ENCODE measurements at places on chromosomes 4 and X.
A peak's percentile ranks its signal among the peaks of the same experiment; 100 is the strongest.

DNA sequence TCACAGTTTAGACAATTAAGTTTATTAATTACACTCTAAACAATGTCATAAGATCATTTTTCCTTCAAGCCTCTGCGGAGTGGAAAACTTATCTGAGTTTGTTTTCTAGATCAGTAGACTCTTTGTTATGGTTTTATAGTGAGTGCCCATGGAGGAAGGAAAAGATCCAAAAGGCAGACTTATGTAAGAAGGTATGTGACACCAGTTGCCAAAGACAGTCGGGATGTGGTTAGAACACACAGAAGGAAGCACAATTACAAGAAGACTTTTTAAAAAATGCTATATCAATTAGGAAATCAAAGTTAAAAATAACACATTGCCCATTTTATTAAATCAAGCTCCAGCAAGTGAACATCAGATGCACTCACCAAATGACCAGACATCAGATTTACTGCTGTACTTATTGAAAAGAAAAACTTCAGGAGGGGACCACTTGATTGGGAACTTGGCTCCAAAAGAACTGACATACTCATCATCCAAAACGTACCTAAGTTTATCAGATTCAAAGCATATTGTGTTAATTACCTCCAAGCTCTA is 57.1 kb downstream of the NIPAL1 start:
- DNase-seq = no peak

GRCh38 chrX:53312946-53313727 is 31.8 kb upstream of the IQSEC2 start:
- DNase-seq = peak; percentile 24

GRCh38 chr4:147772459-147772969 is 40.6 kb downstream of the ARHGAP10 start:
- no peak for DNase-seq

- no peak for DNase-seq
Measured at GRCh38 chrX:25124391-25124790, 108.6 kb upstream of the ARX start.

DNA sequence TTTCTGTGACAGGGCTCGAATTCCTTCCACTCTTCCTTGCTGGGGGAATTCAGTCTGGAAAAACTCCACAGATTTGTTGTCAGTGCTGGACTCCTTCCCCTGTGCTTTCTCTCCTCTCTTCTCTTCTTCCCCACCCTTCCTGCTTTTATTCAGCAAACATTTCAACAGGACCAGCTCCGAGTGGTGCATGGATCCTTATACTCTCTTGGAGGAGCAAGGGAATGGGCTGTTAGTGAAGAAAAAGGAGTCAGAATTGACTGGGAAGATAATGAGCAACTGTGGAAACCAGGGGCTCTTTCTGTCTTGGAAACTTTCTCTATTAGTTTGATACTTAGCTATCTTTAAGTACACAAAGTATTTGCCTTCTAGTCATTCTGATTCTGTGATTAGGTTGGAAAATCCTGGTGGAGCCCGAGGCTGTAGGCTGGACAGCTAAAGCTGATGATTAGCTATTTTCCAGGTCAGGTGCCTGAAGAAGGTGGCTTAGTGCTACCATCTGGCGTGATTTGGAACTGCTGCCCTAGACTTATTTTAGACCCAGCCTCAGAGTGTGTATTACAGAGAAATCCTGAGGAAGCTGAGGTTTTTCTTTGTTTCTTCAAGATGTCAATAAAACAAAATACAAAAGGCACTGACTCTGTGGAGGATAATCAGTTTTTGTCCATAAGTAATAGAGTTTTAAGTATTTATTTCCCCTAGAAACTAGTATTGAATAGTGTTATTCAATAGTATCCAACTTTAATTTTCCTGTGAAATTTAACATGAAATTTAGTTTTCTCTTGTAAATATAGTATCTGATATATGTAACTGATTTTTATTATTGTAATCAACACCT is 38.4 kb downstream of the NAP1L5 start:
- DNase-seq = peak; percentile 8

DNA sequence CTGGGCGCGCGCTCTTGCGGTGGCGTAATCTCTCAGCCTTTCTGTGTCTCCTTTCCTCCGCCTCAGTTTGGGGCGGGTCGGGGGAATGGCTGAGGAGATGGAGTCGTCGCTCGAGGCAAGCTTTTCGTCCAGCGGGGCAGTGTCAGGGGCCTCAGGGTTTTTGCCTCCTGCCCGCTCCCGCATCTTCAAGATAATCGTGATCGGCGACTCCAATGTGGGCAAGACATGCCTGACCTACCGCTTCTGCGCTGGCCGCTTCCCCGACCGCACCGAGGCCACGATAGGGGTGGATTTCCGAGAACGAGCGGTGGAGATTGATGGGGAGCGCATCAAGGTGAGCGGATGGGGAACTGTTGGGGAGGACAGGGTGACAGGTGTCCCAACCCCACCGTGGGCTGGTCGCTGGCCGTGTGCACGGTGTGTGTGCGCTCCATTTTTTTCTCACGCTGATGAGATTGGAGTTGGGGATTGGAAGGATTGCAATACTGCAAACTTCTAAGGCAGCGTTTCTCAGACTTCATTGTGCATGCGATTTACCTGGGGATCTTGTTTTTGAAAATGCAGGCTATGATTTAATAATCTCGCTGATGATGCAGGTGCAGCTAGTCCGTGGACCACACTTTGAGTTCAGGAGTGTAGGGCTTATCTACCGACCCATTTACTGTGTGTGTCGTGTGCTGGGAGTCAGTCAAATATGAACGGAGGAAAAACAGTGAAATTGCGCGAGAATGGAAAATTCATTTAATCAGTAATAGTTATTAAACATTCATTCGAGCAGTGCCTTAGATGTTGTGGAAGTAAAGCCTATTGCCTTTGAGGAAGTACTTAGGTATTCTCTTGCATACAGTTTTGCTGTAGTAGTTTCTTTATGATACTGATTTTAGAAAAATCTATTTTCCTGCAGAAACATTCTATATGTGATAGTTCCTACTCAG is at the start of gene RAB33B:
TSS of gene RAB33B (plus strand) at position 11 of the 935 bp plus-strand sequence. CDS start at position 86, 75 bp downstream.
- no peak for DNase-seq

- DNase-seq = no peak
Measured at GRCh38 chr4:128424527-128425497, 137.2 kb upstream of the PGRMC2 start.

- no peak for DNase-seq
Measured at GRCh38 chr4:67106861-67107460, 438.3 kb downstream of the CENPC start.

DNA sequence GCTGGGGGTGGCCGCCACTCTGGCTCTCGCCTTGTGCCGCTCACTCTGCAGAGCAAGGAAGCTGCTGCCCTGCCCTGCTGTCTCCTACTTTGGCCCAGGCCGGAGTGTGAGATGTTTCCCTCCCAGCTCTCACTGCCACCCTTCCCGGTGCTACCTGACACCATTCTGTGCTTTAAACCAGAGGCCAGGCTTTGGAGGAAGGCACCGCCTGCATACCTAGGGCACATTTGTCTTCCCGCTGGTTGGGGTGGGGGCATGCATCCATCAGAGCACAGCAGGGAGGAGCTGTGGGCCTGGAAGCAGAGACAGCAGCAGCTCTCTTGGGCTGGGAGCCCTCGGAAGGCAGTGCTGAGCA is 96.9 kb upstream of the PSAPL1 start:
- no peak for DNase-seq

DNA sequence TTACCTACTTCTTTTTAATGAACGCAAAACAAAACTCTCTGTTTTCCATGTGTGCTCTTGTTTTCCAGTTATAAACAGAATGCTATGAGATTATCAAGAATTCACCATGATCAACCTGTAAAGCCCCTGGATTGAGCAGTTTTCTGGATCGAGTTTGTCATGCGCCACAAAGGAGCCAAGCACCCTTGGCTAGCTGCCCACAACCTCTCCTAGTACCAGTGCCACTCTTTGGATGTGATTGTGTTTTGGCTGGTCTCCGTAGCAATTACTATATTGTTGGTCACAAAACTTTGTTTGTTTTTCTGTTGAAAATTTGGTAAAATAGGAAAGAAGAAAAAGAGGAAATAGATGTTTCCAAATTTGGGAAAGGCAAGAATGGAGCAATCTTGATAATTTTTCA is 51.1 kb downstream of the UGT2B7 start:
- DNase-seq = no peak

- no peak for DNase-seq
Measured at GRCh38 chrX:40773809-40774208, 38.5 kb upstream of the MED14 start.

- DNase-seq = no peak
Measured at GRCh38 chr4:85734424-85734831, 259.5 kb downstream of the ARHGAP24 start.

GRCh38 chr4:76449833-76450232 is 14.8 kb downstream of the SHROOM3 start:
- DNase-seq = no peak

DNA sequence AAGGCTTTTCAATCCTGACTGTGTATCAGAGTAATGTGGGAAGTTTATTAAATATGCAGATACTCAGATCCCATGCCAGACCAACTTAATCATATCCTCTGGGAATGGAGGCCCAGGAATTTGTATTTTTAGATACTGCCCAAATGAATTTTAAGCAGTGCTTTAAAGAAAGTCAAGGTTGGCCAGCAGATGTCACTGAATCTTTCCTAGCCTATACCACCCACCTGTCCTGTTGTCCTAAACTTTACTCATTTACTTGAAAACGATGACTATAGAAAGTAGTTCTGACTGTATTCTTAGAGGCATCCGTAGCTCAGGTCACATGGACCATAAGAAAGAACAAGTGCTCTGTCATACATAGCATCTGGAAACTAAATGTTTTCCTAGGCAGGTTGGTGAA is 79.9 kb downstream of the AMOT start:
- no peak for DNase-seq

DNA sequence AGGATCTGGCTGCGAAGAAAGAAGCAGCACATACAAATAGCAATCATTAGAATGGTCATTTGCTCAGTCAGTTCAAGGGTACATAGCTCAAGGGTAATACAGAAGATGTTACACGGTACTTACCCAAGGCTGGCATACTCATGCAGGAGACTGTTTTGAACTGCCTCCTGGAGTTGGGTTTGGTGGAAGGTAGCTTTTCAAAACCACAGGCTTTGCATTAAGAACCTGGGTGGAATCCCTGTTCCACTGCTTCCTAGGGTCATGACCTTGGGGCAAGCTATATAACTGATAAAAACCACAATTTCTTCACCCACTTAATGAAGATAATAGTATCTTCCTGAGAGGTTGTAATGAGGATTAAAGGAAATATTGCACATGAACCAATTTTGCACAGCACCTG is 36.5 kb downstream of the TBC1D9 start:
- DNase-seq = no peak

DNA sequence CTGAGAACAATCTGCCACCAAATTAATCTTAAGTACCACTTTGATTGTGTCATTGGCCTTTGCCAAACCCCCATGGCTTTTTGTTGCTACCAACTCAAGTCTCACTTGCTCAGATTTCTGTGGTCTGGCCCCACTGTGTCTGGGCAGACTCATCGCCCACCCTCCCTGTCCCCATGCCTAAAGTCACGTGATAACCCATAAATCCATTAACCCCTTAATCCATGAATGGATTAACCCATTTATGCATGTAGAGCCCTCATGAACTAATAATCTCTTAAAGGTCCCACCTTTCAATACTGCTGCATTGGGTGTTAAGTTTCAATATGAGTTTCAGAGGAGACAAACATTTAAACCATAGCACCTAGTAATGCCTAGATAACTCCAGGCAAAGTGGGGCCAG is 78.5 kb upstream of the BLTP1 start:
- no peak for DNase-seq

GRCh38 chrX:16188687-16189086 is 21.4 kb downstream of the MAGEB17 start:
- DNase-seq = no peak

- no peak for DNase-seq
Measured at GRCh38 chr4:162988530-162988929, 178.2 kb downstream of the NAF1 start.

GRCh38 chr4:140633124-140633523 is 64.4 kb upstream of the UCP1 start:
- no peak for DNase-seq

GRCh38 chr4:174604198-174604597 is 81.9 kb upstream of the HPGD start:
- no peak for DNase-seq

DNA sequence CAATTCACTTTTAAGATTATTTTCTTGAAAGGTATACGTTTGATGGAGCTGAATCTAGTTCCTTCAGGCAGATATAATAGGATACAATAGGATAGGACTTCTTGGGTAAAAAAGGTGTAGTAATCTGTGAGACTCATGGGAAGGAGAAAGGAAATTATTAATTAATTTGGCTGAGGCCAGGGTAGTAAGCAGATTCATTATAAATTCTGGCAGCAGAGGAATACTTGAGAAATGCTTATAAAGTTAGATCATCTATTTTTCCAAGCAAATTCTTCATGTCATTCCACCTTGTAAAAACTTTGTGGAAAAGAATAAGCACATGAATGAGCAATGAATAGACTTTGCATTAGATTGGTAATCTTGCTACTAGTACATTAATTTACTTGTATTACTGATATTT is 46.9 kb downstream of the GYPE start:
- DNase-seq = no peak

- no peak for DNase-seq
Measured at GRCh38 chrX:130560544-130560943, 158.8 kb downstream of the RBMX2 start.

DNA sequence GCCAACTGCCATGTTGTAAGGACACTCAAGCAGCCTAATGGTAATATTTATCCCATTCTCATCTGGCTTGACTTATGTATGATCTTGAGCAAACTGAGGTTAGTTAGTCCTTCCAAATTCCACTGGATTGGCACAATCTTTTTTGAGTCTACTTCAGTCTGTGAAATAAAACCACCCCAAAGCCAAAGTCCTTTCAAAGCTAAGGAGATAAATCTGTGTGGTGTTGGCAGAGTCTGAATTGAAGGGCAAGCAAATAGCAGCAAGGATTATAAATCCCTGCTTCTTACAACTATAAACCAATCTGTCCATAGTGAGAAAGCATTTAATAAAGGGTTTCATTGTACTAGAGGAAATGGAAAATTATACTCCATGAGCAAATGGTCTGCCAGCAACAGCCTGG is 233.9 kb upstream of the GLRA2 start:
- DNase-seq = no peak

DNA sequence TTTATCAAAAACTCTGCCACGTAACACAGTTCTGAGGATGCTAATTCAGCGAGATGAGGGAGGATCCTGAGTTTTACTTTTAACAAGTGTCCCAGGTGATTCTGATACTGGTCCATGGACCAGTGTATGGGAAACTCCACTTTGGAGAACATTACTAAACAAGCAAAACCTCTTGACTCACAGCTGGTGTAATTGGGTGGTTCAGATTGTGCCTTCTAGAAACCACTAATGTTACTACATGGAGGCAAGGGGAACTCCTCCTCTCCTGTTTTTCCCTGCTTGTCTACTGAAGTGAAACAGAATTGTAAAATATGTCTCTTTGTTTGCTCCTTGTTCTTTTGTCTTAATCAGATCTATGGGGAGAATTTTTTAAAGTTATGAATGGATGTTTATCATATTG is 62.6 kb downstream of the FRAS1 start:
- no peak for DNase-seq

- no peak for DNase-seq
Measured at GRCh38 chrX:108123591-108124366, 32.2 kb downstream of the ATG4A start.

- no peak for DNase-seq
Measured at GRCh38 chr4:55658657-55659056, 22.6 kb upstream of the NMU start.

- DNase-seq = no peak
Measured at GRCh38 chr4:88605736-88606135, 13.5 kb downstream of the HERC3 start.

GRCh38 chrX:49191574-49192011 is 5.4 kb upstream of the PRICKLE3 start:
- DNase-seq = no peak

Measured in stimulated activated naive B cell treated with anti-CD40 and anti-IgM and Interleukin-4, amounts not matched to agents 10 μg/mL and 1 μg/mL and 100 μg/mL, for 72 hours (primary cell).